ENCODE measurements at places on chromosomes 7 and 10.

DNA sequence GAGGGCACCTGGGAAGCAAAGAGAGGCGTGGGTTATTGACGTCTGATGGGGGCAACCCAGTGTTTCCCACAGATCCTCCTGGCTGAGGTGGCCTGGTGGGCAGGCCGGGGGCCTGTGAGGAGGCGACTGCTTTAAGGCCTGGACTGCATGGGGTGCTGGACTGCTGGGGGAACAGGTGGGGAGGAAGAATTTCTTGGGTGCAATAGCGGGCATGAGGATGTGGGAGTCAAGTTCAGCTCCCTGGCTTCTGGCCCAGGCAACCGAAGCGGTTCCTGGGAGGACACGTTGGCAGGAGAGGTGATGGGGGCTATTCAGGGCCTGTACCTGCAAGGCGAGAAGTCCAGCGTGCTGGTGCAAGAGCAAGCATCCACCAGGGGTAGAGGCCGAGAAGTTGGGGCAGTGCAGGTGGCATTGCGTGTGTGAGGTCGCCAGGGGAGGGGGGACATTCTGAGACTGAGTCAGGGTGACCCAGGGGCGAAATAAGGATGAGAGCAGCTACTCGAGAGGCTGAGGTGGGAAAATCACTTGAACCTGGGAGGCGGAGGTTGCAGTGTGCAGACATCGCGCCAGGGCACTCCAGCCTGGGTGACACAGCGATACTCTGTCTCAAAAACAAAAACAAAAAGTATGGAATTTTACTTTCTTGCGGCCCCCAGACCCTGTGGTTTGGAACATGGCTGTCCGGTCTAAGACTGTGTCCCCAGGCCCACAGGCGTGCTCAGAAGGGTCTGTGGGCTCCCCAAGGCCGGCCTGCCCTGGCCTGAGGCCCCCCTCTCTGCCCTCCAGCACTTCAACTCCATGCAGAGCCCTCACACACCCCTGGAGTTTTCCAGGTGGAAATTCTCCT is 53.6 kb upstream of the ELN start:
- DNase-seq, result no peak

- no peak for DNase-seq
These were observed 7.0 kb downstream of the MRPL43 start for GRCh38 chr10:100980311-100980710.

DNA sequence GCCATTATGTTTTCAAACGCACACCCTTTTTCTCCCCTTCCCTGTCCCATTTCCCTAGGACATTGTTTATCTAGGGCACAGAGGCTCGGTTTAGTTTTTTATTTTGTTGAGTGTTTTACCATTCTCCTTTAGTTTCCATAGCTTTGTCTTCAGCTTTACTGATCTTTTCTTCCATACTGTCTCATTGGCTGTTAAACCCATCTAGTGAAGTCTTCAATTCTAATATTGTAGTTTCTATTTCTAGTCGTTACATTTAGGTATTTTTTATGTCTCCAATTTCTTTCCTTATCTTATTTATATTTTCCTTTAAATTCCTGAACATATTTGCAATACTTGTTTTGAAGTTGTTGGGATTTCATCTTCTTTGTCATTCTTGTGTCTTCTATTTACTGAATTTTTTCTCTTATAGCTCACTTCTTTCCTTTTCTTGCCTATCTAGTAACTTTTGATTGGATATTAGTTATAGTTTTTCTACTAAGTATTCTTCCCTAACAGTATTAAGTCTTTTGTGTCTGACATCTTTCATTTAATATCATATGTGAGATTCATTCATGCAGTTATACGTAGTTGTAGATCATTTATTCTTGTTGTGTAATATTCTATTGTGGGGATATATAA is 41.0 kb upstream of the SH2D4B start:
- no peak for DNase-seq

GRCh38 chr10:86377797-86378146 is 11.2 kb upstream of the GRID1 start:
- DNase-seq, result no peak

GRCh38 chr7:140922741-140923345 is 1.9 kb downstream of the BRAF start:
- no peak for DNase-seq

DNA sequence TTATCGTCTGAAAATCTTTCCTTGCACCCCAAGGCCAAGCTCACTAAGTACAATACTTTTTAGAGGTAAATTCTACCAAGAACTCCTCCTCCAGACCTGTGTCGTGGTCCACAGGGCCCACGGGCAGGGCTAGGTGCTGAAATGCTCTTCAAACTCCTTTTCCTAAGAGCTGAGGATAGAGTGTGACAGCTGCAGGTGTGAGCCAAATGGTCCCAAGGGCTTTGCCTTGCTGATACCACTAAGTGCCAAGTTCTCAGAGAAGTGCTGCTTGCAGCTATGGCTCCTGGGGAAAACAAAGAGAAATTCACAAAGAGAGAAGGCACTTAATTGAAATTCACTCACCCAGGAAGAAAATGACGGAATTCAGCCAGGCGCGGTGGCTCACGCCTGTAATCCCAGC is 868.9 kb upstream of the AUTS2 start:
- DNase-seq, result no peak

GRCh38 chr10:35353805-35354204 is 17.5 kb downstream of the CCNY start:
- DNase-seq, result no peak

DNA sequence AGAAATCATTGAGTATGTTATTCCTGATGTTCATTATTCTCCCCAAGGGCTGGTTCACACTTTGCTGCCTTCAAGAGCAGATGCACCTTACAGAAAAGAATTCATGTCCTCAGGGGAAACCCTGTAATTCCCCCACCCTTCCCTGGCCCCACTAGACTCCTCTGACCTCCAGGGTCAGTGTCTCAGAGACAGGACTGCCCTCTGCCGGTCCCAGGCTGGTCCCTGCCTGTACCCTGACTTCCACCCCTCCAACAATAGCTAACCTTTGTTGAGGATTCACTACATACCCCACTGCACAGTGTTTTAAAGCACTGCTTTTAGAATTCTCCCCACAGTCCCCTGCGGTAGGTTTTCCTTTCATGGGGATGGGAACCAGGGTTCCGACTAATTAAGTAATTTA is 4.4 kb upstream of the SEPHS1 start:
- no peak for DNase-seq

GRCh38 chr10:128704716-128705115 is 578.5 kb upstream of the MKI67 start:
- no peak for DNase-seq

- no peak for DNase-seq
These were observed 98.8 kb downstream of the ZMIZ1 start for GRCh38 chr10:79167537-79167936.

All from stimulated activated CD4-positive, alpha-beta T cell treated with anti-CD3 and anti-CD28 coated beads, Interleukin-12 subunit alpha, Interleukin-12 subunit beta, amount 100 ng/mL, for 48 hours (primary cell).